Osteocyte (in vitro differentiated cells): ENCODE measurements at places on chromosomes 6 and 20. TPM values are rescaled to one million over a fixed set of nuclear protein-coding genes. Genes with fewer than 3 reads are reported as not detected.

Gene BMP7
- total RNA-seq = not detected in 2 replicates

DNA sequence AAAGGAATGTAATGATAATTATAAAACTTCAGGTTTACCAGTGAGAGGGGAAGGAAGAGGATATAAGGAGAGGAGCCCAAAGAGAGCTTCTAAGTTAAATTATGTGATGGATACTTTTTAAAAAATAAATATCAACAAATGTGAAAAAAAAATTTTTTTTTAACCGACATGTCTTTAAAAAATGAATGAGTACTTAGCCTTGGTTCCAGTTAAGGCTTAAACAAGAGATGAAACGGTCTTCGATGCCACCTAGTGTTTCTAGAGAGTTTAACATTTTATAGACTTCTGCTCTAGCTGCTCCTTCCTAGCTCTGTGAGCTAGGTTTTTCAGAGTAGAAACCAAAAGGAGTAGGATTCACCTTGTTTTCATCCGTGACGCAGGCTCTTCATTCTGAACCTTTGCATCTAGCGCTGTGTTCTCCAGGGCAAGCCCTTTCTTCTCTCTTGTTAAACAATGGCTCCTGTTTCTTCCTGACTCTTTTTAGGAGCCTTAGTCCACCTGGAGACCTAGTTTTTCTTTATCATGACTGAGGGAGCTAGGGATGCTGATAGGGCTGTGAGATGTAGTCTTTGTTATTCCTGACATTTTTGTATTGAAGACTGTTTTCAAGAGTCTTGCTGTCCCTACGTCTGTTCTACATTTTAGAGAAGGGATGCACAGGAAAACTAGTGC is 42.4 kb upstream of the GNRH2 start:
- no peak for DNase-seq

Gene SLC22A3
- total RNA-seq = not detected in 2 replicates

Gene LY6G5C
- 3.9 and 5.0 TPM in 2 replicates for total RNA-seq

GRCh38 chr6:30157581-30157980 is 3.4 kb downstream of the TRIM10 start:
- DNase-seq = no peak

- no peak for DNase-seq
These were observed 6.0 kb downstream of the TCF21 start for GRCh38 chr6:133894795-133895358.

- no peak for DNase-seq
These were observed 897 bp downstream of the CD2AP start for GRCh38 chr6:47478233-47479139.
